ENCODE measurements at places on chromosomes 3 and 15.
A peak's percentile ranks its signal among the peaks of the same experiment; 100 is the strongest.

DNA sequence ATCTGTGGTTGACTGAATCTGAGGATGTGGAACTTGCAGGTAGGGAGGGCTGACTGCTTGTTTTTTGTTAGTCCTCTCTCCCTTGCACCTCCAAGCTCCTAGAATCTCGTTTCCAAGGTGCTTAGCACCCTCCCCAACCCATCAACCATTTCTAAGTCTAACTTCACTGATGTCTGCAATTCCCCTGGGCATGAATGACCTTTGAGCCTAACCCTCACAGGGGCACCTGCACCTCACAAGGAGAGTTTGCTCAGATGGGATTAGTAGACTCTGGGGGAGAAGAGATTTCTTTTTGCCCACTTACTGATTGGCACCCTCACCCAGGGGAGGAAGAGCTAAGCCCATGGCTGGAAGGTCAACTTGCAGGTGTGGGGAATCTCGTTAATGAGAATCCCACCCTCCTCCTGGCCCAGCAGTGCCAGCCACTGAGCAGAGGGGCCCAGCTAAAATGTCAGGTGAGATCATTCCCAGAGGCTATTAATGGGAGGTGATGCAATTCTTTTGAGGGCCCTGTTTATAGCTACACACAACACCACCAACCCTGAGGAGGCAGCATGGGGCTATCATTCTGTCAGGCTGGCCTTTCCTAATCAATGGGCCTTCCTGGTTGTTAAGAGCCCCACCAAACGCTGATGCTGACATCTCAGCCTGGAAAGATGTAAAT is 81.6 kb upstream of the HERC1 start:
- no peak for DNase-seq

GRCh38 chr15:92711457-92711831 is 55.9 kb upstream of the FAM174B start:
- no peak for DNase-seq

DNA sequence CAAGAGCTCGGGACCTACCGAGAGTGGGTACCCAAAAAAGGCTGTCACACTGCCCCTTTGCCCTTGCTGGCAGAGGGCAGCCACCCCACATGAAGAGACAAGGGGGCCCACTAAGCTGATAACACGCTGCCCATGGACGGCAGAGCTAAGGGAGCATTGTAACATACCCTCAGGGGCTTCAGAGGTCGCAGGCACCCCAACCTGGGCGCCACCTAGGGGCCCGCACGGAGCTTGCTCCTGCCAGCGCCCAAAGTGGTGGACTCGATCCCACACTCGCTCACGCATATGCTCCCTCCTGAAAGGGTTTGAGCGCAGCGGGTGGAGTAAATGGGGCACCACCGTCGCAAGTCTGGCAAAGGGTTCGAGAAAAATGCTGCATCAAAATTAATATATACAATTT is 975.4 kb downstream of the ZPLD1 start:
- DNase-seq, result no peak

DNA sequence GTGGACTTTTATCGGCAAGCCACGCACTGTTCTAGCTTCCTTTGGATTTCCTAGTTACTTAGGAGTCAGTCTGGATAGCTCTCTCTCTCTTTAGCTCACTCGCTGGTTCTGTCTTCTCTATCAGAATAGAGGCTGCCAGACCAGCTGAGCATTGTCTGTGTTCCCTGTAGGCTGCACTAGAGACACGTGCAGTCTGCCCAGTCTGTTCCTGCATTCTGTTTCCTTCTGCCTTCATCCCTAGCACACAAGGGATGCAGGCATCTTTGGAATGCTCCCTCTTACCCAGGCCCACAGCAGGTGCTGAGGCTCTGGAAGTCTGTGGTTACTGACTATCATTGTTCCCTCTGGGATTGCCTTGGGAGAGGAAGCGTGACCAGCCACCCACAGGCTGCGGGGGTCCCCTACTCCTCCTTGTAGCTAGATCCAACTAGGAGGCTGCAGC is 322.8 kb downstream of the ZNF621 start:
- no peak for DNase-seq

DNA sequence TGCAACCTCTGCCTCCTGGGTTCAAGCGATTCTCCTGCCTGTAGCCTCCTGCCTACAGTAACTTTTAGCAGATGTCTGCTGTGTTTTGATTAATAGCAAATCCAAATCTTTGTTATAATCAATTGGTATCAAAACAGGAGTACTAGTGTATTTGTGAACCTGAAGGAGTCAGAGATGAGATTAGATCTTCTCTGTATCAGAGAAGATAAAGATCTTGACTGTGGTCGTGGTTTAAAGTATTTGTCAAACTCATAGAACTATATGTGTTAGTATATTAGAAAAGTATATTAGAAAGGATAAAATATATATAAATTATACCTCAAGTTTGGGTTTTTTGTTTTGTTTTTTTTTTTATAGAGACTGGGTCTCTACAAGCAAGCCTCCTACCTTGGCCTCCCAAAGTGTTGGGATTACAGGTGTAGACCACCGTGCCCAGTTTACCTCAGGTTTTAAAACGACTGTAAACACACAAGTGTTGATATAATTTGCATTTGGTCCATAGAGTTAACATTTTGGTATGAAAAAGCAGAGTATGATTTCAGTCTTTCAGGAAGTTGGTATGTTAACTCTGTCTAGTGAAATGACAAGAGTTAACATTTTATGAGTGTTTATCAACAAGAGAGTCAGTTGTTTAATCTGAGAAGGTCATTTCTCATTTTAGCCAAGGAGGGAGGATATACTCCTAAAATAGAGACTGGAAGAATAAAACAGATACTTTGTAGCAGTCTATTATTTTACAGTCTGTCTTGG is 18.3 kb downstream of the RTF1 start:
- DNase-seq, result no peak

DNA sequence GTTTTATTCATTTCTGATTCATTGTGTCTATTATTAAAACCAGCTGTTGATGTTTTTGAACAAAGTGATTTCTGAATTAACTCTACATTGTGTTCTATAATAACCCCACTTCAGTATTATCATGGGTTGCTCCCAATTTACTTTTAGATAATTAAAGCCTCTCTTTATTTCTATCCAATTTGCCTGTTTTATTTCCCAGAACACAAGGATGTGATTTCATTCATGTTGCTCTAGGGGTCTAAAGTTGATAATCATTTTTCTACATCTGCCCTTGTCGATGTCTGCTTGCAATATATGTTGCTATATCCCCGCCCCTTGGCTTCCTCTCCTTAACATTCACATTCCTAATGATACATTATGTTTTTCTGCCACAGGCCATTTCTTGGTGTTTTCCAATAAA is 747.3 kb downstream of the CADM2 start:
- no peak for DNase-seq

DNA sequence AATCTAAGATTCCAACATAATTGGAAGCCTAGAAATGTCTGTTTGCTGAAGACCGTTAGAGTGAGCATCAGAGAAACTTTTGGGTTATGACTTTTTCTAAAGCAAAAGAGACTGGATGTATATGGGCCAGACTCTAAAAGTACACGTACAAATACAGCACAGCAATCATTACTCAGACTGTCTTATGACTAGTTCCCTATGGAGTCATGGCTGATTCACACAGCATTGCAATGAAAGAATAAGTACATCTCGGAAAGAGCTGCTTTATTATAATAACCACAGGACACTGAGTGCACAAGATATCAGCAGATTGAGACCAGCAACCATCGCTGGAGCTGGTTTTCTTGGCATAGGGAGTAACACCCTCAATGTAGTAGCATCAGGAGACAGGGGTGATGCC is 618.6 kb downstream of the NLGN1 start:
- peak; percentile 46 for DNase-seq

GRCh38 chr3:64157150-64158035 is 67.9 kb downstream of the PRICKLE2 start:
- no peak for DNase-seq

DNA sequence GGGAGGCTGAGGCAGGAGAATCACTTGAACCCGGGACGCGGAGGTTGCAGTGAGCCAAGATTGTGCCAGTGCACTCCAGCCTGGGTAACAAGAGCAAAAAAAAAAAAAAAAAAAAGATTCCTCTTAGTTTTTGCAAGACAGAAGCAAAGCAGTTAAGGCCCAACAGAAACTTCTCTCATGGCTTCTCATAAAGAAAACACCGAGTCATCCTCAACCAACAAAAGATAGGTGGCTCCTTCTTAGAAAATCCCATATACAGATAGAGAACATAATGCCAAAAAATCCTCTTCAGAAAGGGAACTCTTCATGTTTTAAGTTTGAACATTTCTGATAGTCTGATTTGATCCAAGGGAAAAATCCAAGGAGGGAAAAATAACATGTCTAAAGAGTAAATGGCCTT is 12.5 kb upstream of the SKIL start:
- no peak for DNase-seq

All from AG09309 (cell line).